ENCODE measurements at places on chromosomes 12 and 14.

GRCh38 chr12:116319898-116320621 is 42.6 kb upstream of the MED13L start:
- DNase-seq, result peak; percentile 87

DNA sequence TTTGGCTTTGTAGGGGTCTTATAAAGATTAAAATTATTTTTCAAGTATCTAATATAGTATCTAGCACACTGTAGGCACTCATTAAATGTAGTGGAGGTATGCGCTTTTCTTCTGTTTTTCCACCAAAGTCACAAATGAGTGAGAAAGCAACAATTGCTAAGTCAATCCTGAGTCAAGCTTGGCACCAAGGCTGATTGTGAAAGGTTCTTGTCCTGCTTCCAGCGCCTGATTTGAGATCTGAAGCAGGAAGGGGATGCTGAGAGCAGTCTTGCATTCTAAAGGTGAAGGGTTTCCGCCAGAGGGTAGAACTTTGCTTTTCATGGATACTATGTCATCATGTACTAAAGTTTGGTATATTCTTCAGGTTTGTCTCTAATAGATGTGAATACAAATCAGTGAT is 64.9 kb upstream of the DAAM1 start:
- DNase-seq, result no peak

DNA sequence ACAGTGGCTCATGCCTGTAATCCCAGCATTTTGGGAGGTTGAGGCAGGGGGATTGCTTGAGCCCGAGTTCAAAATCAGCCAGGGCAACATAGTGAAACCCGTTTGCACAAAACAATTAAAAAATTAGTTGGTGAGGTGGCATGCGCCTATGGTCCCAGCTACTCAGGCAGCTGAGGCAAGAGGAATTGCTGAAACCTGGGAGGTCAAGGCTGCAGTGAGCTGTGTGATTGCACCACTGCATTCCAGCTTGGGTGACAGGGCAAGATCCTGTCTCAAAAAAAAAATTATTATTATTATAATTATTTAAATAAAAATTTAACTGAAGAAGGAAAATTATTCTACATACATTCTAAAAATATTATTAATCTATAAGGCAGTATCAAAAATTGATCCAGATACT is 164.1 kb downstream of the ITPR2 start:
- no peak for DNase-seq

DNA sequence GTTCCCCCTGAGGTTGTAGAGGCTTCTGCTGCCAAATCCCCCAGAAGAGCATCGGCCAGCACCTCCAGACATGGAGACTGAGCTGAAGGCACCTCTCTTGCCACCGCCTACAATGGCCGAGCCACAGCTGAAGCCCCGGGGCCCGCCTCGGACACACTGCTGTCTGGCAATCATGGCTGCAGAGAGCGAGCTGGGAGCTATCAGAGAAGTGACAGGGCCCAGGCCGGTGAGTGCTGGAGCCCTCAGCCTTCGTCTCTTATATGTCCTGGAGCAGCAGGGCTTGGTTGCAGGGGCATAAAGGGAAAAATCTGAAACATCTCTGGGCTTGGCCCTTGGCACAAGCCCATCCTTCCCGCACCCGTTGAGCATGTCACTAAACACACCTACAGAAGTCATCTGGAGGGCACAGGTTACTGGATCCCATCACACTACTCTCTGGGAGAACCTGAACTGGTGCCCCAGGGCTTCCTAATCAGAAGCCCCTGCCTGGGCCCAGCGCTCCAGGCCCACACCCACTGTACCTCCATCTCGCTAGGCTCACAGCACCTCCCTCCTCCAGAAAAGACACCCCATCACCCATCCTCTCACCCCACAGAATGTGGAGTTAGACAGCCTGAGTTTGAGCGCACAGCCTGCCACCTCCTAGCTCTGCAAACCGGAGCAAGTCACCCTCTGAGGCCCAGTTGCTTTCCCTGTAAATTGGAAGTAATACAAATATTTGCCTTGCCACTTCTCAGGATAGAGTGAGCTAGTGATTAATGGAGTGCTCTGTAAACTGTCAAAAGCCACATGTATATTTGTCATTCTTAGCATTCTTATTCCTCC is at the start of gene KRT4:
Gene KRT4, minus strand, starts transcription at position 232 of the 825 bp plus-strand sequence. Its CDS starts 58 bp downstream, at position 174.
- no peak for DNase-seq

GRCh38 chr12:62533755-62534107 is 67.1 kb downstream of the MON2 start:
- DNase-seq, result no peak

GRCh38 chr12:39606712-39607423 is 12.7 kb downstream of the ABCD2 start:
- DNase-seq, result no peak

DNA sequence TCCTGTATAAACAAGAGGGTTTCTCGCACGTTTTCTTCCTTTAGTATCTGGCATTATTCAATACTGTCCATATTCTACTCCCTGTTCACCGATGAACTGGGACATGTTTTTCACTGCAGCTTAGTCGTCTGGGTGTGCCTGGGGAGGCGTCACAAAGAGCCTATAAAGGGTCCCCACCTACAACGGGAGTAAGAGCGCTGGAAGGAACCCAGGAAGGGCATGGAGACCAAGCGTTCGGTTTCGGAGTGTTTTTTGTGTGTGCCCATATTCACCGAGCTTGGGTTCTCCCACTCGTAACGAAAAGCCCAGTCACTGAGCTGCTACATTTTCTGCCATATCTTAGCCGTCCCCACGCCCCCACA is 592 bp upstream of the USP15 start:
- no peak for DNase-seq

DNA sequence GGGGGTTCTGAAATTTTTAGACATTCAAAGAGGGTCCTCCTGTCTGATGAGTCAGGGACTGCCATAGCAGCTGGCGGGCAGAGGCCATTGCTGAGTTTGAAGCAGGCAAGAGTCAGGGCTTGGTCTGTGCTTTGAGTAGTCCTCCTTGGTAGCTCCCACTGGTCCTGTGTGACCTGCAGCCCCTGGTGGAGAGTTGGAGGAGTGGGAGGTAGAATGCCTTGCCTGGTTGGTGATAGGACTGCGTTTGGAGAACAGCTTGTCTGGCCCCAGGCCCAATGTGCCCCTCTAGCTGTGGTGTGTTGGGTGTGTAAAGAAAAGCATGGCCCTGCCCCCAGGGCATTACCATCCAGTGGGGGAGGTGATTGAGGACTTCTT is 116.7 kb downstream of the BEGAIN start:
- no peak for DNase-seq

DNA sequence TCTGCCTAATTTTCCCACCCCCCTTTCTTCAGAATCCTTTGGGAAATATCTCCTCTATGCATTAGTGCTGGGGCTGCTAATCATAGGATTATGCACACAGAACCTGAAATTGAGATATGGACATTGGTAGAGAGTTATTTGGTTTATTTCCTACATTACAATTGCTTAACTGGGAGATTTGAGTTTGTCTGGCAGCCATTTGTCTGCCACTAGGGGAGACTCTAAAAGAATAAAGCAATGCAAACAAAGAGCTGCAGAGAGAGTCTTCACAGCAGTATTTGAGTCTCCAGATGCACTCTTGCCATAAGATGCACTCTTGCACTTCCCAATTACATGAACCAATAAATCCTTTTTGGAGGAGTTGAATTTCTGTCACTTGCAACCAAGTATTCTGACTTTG is 12.0 kb upstream of the PCNX4 start:
- no peak for DNase-seq

DNA sequence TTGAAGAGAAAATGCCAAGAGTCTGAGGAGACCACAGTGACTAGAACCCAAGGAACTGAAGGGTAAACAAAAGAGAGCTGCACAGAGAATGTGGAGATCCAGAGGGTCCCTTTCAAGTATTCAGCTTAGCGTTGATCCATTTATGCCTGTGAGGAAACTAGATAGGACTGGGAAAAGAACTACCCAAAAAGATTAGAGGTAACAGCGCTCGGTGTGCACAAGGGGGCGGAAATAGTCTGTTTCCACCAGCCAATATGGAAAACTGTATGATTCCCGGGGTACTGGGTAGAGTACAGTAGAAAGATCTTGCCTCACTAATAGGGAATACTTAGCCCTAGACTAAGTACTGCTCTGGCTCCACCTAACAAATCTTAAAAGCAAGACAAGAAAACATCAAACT is 135.5 kb downstream of the DPF3 start:
- DNase-seq, result no peak

DNA sequence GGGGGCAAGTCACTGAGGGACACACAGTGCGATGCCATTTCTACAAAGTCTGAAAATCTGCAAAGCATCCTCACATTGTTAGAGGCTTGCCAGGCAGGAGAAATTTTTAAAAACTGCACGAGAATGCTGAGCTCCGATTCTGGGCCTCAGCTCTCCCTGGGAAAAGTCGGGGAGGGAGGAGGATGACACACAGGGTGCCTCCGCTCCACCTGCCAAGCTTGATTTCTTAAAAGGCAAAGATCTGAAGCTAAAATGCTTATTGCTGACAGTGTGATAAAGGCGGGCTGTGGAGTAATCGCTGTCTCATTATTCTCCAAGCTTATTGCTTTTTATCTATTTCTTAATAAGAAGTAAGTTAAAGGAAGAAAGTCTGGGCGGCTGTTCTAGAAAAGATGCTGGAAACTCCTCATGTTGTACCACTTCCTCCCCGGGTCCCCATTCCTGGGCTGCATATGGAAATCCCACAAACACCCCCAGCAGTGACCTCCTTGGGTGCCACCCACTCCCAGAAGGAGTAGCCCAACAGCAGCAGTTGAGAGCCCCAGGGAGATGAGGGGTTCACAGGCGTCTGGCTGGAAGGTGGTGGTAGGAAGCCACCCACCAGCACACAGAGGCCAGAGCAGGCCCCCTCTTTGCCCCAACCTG is 55.0 kb downstream of the CCDC85C start:
- no peak for DNase-seq

- DNase-seq, result peak; percentile 93
Measured at GRCh38 chr12:94099632-94100031, 48.7 kb upstream of the PLXNC1 start.

DNA sequence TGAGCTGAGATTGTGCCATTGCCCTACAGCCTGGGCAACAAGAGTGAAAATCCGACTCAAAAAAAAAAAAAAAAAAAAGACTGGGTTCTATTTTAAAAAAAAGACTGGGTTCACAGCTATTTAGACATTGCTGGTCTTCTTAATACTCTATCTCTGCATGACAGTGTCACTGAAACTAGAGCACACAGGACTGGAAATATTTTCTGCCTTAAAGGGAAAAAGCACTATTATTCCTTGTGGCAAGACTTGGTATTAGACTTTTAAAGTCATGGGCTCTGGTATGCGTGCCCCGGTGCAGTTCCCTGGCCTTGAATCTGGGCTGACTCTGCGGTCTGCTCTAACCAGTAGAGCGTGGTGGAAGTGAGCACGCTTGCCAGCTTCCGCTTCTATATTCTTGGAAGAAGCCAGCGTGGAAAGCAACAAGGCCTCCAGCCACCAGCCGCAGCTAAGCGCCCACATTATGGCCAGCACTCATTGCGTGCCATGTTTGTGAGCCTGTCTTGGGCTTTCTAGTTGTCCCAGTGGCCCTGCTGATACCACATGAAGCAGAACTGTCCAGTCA is 31.3 kb downstream of the PRKAB1 start:
- no peak for DNase-seq

DNA sequence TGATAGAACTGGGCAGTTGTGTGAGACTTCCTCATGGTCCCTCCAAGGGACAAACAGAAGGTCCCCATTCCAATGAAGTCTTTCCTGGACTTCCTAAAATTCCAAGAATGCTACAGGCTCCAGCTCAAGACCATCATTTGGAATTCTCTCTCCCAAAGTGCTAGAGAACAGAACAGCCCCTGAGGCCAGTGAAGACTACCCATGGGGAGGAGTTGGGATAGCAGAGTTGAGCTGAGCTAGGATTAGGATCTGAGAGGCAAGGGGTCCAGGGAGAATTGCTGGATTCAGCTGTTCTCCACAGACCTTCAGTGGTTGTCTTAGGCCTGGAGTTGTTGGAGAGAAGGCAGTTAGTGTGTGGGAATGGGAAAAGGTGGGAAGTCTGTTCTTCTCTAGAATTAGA is 10.8 kb downstream of the KRT1 start:
- DNase-seq, result no peak

DNA sequence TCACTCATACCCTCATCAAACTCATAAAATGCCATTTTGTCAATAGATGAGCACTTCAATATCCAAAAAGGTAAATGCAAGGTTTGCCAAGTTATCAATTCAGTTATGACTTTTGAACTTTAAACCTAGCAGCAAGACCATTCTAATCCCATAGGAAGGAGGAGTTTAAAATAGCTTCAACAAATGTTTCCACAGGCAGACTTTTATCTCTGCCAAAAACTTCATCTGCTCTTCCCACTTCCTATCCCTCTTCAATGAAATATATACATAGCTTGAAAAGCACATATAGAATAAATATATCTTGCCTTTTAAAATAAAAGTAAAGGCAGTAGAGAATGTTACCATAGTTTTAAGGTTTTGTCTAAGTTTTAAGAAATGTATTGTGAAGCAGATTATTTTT is 1749.1 kb upstream of the SEL1L start:
- no peak for DNase-seq

GRCh38 chr14:103520657-103521437 is 1.8 kb downstream of the CKB start:
- peak; percentile 47 for DNase-seq

DNA sequence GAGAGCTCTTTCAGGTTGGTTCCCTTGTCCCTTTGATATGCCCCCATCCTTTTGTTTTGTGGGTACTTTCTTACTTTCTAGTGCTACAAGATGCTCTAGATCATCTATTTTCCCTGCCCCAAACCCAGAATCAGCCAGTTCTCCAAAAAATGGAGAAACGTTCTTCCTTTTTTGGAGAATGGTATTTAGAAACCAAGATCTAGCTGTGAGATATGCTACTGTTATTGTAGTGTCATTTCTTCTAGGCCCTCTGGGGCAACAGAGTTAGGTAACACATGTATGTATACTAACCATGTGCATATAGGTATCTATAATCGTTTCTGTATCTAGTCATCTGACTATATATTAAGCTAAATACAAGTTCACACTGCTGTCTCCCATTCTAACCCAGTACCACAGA is 6.9 kb upstream of the IGFBP6 start:
- no peak for DNase-seq
